ENCODE measurements at places on chromosomes 5 and 9.

- no peak for DNase-seq
These were observed 127.8 kb upstream of the CKMT2 start for GRCh38 chr5:81105261-81105877.

DNA sequence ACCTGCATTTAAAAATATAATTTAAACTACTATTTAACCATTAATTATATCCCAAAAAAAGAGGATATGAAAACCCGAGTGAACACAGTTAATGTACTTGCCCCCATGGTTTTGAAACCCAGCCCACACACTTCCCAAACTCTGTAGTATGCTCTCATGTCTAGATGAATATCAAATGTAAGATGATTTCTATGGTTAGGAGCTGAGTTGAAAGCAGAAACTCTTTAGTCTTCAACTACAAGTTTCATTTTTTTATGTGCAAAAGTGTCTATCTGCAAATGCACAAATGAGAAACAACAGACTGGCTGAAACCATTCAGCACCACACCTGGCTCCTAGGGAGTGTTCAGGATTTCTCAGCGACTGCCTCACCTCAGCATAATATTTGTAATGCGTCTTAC lies 183.3 kb downstream of the SEMA5A start:
- DNase-seq = no peak

- DNase-seq = no peak
These were observed 5.4 kb upstream of the RMND5B start for GRCh38 chr5:178125253-178125906.

DNA sequence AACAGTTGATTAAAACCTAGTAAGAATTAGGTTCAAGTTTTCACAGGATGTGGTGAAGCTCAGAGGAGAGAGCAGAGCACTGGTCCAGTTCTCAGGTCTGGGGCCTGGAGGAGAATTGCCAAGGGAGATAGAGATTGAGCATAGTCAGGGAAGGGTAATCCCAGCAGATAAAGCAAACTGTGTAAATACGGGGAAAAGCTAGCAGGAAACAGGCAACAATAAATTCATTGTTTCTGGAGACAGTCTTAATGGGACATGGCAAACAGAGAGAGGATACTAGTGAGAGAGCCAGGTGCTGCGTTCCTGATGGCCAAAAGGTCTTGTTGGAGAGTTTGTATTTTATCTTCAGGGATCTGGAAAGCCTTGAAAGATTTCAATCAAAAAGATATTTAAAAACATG lies 333.0 kb downstream of the PDE4D start:
- DNase-seq = no peak

DNA sequence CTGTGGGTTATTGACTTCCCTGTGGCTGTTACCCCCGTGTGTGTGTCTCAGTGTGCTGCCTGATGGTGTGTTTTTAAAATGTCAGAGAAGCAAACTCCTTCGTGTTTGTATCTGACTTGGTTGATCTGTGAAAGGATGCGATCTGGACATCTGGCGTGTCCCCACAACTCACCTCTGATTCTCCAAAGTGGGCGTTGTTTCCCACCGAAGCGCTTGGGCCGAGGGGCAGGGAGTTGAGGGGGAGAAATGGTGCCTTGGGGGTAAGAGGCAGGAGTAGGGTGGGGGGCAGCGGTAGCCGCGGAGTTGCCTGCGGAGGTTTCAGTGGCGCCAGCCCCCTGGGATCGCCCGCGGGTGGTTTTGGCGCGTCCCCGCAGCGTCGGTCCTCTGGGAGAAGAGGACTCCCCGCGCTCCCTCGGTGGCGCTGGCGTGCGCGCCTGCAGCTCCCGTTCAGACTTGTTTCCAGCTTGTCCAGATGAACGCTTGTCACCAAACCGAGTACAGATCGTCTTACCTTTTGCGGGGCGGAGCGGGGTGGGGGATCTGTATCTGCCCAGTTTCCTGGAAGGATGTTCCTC lies 1.1 kb downstream of the MAST4 start:
- DNase-seq = peak; percentile 28
